ENCODE measurements at places on chromosomes 6 and 20.
A peak's percentile ranks its signal among the peaks of the same experiment; 100 is the strongest.

GRCh38 chr6:166633732-166634535 is 6.9 kb upstream of the RPS6KA2 start:
- no peak for DNase-seq

GRCh38 chr6:160022101-160022500 is 53.2 kb downstream of the IGF2R start:
- DNase-seq, result no peak

DNA sequence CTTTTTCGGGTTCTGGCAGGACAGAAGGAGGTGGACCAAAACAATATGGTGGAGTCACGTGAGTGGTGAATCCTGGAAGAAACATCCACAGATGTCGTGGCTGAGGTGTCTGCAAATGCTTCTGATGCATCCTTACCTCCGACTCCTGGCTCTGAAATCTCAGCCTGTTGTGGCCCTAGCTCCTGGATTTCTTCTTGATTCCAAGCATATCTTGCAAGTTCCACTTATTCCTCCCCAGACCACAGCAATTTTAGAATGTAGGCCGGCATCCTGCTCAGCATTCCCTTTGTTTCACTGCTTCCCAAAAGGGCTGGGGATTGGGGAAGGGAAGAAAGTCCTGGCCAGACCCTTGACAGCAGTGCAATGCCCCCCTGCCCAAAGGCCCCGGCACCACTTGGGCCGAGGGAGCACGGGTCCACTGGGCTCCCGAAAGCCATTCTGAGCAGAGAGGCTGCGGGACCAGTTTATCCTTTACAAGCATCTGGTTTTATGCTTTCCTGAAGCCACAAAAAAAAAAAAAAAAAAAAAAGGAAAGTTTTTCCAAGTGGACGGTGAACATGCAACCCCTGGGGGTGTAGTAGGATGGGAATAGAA is 200.9 kb upstream of the RNF24 start:
- DNase-seq, result no peak

- DNase-seq, result no peak
Measured at GRCh38 chr6:138031850-138032249, 75.4 kb downstream of the PERP start.

GRCh38 chr20:11230999-11231398 is 557.2 kb upstream of the JAG1 start:
- no peak for DNase-seq

DNA sequence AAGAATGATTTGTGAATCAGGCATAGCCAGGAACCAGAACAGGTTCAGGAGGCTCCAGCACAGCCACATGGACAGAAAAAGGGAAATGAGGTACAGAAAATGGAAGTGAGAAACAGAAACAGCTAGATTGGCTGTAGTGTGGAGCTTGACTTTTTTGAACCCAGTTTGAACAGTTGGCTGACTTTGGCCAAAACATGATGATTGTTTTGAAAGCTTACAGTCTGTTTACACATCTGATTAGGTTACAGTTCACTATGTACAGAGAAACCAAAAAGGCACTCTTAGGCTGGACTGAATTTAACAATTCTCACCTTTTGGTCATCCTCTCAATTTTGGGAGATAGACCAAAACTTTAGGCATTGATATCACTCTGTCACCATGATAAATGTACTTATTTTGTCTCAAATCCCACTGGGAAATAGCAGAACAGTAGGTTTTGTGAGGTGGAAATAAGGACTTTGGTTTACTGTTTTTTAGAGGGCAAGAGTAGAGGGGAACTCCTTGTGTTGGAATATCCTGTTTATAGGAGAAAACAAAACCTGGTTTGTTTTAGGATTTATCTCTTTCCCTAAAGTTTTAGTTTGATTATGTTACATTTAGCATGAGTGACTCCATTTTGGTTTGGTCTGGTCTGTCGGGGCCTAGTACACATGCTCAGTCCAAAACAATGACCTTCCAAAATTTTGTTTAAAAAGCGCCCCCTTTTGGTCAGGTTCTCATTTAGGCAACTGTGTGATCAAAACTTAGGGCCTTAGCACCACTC is 123.1 kb downstream of the OLIG3 start:
- no peak for DNase-seq

- peak; percentile 57 for DNase-seq
Measured at GRCh38 chr20:53609491-53610445, 16.1 kb upstream of the ZNF217 start.

- DNase-seq, result no peak
Measured at GRCh38 chr6:39515471-39515870, 193.0 kb upstream of the KCNK16 start.

GRCh38 chr6:4664117-4664626 is 112.0 kb upstream of the CDYL start:
- no peak for DNase-seq

- DNase-seq, result no peak
Measured at GRCh38 chr20:32582659-32583580, 2.2 kb downstream of the NOL4L start.

GRCh38 chr6:38114976-38115625 is 295.6 kb downstream of the ZFAND3 start:
- DNase-seq, result no peak

- no peak for DNase-seq
Measured at GRCh38 chr6:169575365-169575764, 126.5 kb downstream of the WDR27 start.

GRCh38 chr6:21246075-21246474 is 347.5 kb upstream of the SOX4 start:
- DNase-seq, result no peak

DNA sequence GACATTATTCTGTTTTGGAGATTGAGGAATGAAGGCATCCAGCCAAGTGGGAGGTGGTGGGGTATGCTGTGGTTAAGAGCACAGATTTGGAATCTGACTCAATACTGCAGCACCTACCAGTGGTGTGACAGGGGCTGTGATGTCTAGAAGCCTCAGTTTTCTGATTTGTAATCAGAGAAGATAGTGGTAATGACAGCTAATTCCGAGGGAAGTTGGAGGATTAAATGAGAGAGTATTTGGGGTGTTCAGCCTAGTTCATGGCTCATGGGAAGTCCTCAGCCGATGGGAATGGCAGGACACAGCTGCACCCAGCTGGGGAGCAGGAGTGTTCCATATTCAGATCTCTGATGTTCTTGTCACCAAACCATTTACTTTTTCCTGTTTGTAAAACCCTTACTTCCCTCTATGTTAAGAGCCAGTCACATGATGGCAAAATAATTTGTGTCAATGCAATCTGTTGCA is 9.3 kb downstream of the SLC9A8 start:
- no peak for DNase-seq

GRCh38 chr6:34036357-34037069 is 109.4 kb downstream of the GRM4 start:
- no peak for DNase-seq

GRCh38 chr20:8389381-8390036 is 257.4 kb downstream of the PLCB1 start:
- no peak for DNase-seq

DNA sequence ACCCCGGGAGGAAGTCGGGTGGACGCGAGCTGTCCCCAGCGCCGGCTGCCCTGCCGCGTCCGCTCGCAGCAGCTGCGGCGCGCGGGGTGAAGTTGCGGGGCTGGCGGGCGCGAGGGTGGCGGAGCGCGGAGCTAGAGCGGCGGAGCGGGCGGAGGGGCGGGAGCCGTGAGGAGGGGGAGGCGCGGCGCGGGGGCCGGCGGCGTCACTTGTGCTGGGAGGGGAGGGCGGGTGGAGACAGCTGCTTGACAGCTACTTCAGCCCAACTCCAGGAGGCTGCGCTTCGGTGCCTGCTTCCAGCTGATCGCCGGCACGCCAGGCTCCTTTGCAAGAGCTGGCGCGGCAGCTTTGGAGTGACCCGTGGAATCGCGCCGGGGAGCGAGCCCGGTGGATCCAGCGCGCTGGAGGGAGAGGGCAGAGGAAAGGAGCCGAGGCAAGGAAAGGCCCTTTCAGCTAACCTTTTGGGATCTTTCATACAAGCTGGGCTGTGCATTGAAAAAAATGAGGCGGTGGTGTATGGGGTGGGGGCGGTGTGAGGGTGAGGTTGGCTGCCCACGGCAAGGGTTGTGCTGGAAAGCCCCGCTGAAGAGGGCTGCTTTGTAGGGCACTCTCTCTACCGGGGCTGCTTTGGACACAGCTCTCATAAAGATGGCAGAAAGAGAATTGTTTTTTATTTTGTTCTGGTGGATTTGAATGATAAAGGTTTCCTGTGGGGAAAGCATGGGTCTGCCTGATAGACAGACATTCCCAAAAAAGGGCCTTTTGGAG is 24.6 kb downstream of the RIPOR2 start:
- no peak for DNase-seq

DNA sequence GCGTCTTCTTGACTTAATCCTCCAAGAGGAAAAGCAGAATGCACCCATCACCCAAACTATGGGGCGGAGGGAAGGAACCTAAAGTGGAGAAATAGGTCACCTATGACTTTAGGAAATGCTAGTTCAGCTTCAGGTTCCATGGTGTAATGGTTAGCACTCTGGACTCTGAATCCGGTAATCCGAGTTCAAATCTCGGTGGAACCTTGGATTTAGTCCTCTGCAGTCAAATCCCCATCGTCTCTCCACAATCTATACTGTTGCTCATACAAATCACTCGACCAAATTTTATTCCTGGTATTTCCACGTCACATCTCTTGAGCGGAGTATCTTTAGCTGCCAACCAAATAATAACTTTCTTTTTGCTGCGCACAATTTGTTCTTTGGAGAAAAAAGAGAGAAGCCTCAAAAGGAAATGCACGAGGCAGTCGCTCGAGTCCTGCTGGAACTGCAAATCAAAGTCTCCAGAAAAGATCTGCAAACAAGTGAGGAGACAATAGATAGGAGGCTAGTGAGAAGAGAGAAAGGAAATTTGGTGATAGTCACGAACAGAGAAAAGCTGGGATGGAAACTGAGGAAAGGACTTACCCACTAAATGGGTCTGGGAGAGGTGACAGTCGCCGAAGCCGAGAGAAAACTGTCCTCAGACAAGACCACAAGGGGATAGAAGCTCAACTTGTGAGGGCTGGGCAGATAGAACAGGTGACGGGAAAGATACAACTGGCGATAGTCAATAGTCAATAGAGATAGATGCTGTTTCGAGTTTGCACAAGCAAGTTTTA is 16.6 kb downstream of the POM121L2 start:
- no peak for DNase-seq

DNA sequence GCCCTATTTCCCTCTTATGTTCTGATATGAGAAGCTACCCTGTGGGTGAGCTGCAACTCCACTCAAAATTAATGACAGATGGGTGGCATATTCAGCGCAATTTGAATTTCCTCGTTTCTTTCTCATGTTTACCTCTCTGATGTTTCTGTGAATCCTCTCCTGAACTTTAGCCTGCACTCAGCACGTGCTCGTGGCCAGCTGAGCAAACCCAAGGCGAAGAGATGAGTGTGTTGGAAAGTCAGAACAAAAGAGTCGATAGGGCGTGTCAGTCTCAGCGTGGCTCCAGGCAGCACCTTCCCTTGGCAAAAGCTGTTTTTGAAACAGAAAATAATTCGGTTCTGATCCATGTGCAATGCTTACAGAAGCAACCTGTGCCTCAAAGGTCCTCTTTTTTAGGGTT is 226.1 kb upstream of the GMDS start:
- DNase-seq, result no peak

DNA sequence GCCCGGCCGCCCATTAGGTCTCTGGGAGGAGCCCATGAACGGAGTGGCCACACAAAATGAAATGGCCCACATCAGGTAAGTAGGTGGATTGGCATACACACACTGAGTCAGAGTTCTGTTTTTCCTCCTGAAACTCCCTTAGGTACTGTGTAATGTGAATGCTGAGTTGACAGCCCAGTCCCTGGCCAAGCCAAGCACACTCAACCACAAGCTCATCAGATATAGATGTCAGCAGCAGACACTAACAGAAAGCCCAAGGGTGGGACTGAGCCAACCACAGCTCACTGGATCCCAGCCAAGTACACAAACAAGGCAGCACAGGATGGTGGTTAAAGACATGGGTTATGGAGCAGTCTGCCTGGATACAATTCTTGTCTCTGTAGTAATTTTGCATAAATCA is 403.4 kb downstream of the GJA1 start:
- DNase-seq, result no peak

DNA sequence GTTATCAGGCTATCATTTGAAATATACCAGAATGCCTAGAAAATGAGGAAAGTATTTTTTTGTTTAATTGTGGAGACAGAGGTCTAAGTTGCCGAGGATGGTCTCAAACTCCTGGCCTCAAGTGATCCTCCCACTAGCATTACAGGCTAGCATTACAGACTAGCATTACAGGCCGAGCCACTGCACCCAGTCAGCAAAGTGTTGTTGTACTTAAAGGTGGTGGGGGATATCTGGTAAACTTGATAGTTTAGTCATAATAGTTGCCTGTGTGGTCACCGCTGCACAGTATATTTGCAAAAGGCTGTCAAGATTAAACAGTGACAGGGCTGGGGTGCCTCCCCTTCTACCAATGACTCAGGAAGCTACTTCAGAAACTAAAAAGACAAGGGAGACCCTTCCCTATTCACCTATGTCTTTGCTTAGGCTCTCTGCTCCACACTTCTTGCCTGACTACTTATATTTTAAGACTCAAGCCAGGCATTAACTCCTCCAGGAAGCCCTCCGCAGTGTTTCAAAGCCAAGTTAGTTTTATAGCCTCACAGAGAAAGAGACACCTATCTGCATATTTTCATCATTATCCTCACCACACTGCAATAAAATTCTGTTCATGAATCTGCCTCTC is 3.1 kb upstream of the AKIRIN2 start:
- no peak for DNase-seq

DNA sequence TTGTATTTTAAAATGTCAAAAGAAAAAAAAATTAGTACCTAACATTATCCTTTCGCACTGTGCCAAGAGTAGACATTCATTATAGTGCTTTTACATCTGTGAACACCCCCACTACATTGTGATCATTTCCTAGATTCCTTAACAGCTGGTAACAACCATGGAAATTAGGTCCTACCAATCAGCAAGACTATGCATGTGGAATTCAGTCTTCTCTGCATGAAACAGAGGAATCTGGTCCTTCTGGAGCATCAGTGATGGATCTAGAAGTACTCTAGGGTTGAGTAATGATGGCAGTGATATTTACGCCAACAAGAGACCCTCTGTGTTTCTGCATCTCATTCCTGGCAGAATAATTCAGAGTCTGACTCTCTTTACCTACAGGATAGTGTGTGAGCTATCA is 9.4 kb downstream of the OR12D1 start:
- no peak for DNase-seq

GRCh38 chr20:50353289-50353961 is 156.8 kb upstream of the PTPN1 start:
- no peak for DNase-seq

DNA sequence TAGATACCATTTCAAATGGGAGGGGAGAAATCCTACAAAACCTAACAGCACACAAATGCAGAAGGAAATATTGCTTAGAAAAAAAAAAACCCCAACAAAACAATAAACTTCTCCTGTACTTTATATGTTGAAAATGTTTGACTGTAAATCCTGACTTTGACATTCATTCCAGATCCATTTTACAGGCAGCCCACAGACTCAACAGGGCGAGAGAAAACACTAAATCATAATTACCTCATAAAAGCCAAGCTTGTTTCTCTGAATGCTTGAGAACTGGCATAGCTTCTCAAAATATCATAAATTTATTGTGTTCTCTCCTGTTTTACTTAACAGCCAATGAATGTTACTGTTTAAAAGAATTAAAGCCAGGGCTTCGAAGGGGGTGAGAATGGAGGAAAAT is 273.2 kb downstream of the CD83 start:
- no peak for DNase-seq

Measured in stimulated activated CD8-positive, alpha-beta memory T cell treated with anti-CD3 and anti-CD28 coated beads, Interleukin-2, amount 100 ng/mL, for 1 hour (primary cell).